ENCODE measurements at places on chromosomes 5 and 9.

GRCh38 chr9:121450241-121450640 is 49.4 kb downstream of the GGTA1 start:
- DNase-seq: no peak

GRCh38 chr9:3285365-3286161 is 240.2 kb downstream of the RFX3 start:
- DNase-seq: no peak

DNA sequence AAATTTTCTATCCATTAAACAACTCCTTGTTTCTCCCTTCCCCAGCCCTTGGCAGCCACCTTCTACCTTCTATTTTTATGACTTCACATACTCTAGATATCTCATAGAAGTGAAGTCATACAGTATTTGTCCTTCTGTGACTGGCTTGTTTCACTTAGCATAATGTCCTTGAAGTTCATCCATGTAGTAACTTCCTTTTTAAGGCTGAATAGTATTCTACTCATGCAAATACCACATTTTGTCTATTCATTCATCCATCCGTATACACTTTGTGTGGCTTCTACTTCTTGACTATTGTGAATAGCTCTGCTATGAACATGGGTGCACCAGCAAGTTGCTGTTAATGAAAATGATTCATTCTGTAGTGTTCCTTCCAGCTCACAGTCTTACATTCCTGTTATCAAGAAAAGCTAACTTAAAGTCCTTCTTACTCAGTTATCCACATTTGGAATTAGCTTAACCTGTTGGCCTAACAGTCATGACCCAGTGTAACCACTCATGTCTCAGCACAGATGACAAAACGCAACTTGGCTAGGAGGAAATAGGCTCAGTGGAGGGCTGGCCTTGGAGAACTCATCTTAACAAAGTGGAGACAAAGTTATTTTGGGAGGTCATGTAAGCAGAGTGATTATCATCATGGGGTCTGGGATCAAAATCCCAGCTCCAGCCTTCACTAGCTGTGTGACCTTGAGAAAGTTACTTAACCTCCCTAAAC is 129.7 kb upstream of the MAP3K1 start:
- peak; percentile 17 for DNase-seq

- DNase-seq: no peak
These were observed 31.3 kb downstream of the CPEB4 start for GRCh38 chr5:173919443-173919842.

GRCh38 chr5:126053630-126054029 is 369.6 kb upstream of the GRAMD2B start:
- no peak for DNase-seq

DNA sequence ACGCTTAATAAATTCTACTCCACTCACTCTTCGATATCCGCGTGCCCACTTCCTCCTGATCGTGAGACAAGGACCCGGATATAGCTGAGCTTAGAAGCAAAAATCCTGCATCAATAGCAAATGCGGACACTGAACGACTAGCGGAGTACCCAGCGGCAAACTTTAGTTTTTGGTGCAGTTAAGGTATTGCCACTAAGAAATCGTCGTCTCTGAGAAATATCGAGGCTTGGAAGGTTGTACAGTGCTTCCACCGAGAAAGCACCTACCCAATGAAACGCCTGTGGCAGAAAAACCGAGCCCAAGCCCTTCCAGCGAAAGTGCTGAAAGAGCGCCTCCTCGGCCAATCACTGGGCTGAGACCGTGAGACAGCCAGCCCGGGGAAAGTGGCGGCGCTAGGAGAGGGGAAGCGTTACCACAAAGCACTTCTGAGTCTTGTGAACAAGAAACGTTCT is 32.2 kb downstream of the ANXA2R start:
- peak; percentile 87 for DNase-seq

- no peak for DNase-seq
These were observed 52.6 kb upstream of the RUFY1 start for GRCh38 chr5:179497636-179498340.

DNA sequence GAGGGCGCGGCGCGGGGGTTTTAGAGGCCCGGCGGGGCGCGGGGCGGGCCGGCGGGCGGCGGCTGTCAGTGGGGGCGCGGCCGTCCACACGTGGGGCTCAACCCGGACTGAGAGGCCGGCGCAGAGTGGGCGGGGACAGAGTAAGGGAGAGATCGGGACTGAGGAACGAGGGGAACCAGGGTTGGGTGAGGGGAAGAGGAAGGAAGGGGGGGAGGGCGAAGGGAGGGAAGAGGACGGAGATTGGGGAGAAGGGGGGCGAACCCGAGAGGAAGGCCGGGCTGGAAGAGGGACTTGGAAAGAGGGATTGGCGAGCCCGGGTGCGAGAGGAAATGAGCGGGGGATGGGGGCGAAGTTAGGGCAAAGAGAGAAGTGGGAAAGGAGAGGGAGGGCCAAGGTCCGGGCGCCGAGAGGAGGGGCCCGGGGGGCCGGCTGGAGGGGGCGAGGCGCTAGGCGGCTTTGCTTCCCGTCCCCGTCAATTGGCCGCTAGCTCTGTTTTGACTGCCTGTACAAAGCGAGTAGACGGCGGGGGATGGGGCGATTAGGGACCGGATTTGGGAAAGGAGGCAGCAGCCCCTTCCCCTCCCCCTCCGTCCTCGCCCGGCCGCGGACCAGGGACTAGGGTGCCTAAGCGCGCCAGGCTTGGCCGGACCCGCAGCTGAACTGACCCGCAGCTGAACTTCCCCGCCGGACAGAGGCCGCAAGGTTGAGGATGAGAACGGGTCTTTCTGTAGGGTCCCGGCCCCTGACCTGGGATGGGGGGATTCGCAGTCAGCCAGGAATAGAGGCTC is 399 bp upstream of the FBN2 start:
- no peak for DNase-seq

GRCh38 chr5:132497488-132497997 is 7.0 kb upstream of the IRF1 start:
- no peak for DNase-seq

- DNase-seq: no peak
These were observed 75.0 kb upstream of the SAP30L start for GRCh38 chr5:154370813-154371212.

DNA sequence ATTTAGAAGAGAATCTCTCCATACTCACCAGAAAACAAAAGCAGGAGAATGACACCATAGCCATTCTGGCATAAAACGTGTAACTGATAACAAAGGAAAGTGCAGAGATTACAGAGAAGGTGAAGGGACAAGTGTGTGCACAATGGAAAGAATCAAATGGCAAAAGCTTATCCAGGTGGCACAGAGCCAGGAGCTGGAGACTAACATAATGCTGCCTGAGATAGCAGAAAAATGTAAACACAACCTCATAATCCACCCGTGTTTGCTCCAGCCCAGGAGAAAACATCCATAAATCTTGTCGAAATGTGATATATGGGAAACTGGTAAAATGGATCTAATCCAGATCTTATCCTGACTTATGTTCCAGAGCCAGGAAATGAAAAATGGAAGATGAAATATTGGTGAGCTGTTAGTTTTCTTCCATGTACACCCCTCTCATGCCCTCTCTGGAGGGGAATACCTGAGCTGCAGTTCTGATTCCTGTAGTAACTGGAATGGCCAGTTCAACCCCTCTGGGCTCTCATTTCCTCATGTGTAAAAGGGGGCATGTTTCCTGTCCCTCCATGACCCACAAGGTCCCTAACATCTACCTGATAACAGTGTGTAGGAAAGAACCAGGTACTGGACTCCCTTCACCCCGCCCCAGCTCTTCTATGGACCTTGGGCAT is 212.3 kb upstream of the DAPK1 start:
- DNase-seq: no peak

All from CD4-positive, alpha-beta T cell treated with Interleukin-6 for 4 hours (primary cell).